ENCODE measurements at places on chromosomes 4 and X. TPM values are rescaled to one million over a fixed set of nuclear protein-coding genes. Genes with fewer than 3 reads are reported as not detected.

Gene ZNF157
- total RNA-seq = 0.50 TPM

Gene DCAF4L1
- total RNA-seq = 0.22 TPM

Gene CLGN
- not detected for total RNA-seq

Gene FAM236D
- total RNA-seq = not detected

Gene GABRG1
- total RNA-seq = not detected

Gene STS
- 0.50 TPM for total RNA-seq

Gene ERCC6L
- total RNA-seq = not detected

Gene SYTL5
- not detected for total RNA-seq

Gene RBMXL3
- not detected for total RNA-seq

Gene REELD1
- total RNA-seq = 2.0 TPM

Gene MAGEB17
- not detected for total RNA-seq

Gene PPARGC1A
- not detected for total RNA-seq

Gene ZFYVE28
- total RNA-seq = 28.0 TPM

Gene IL3RA
- total RNA-seq = 0.49 TPM

Gene XKRX
- 2.5 TPM for total RNA-seq

Gene YY2
- total RNA-seq = 1.2 TPM

Gene SETD7
- 23.1 TPM for total RNA-seq

Gene RIPPLY1
- total RNA-seq = not detected

Gene TIMM8A
- 6.4 TPM for total RNA-seq

DNA sequence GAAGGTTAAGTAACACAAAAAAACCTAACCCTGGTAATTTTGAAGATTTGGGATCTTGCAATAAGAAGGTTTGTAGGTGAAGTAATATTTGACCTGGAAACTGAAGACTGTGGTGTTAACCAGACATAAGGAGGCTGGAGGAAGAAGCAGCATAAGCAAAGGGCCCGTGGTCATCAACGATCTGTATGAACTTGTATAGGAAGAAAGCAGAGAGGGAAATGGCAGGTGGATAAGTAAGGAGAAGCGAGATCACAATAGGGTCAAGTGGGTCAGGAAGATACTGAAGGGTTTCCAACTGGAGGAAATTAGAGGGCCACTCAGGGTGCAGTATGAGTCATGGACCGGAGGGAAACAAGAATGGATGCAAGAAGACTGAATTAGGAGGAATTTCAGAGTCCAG, 103.8 kb upstream of the SORBS2 start:
- no peak overlapping the region for H3K27ac ChIP-seq
- DNase-seq = no peak
- no peaks in the 10 kb centered on the region for H3K27me3 ChIP-seq
- no peaks in the 10 kb centered on the region for H3K36me3 ChIP-seq
- H3K4me1 ChIP-seq = no peaks in the 10 kb centered on the region

- H3K36me3 ChIP-seq = peaks cover 3% of the 10 kb centered on the region
- H3K27ac ChIP-seq = no peak overlapping the region
- no peaks in the 10 kb centered on the region for H3K4me1 ChIP-seq
- H3K27me3 ChIP-seq = no peaks in the 10 kb centered on the region
Measured at GRCh38 chr4:88797725-88798124, 100.1 kb upstream of the NAP1L5 start.

GRCh38 chrX:53357799-53358530, 64.5 kb downstream of the SMC1A start:
- no peaks in the 10 kb centered on the region for H3K36me3 ChIP-seq
- no peak overlapping the region for H3K4me3 ChIP-seq
- H3K4me1 ChIP-seq = no peaks in the 10 kb centered on the region
- no peak for DNase-seq
- no peaks in the 10 kb centered on the region for H3K27me3 ChIP-seq

- no peaks in the 10 kb centered on the region for H3K4me1 ChIP-seq
- no peaks in the 10 kb centered on the region for H3K36me3 ChIP-seq
- H3K4me3 ChIP-seq = no peak overlapping the region
- no peaks in the 10 kb centered on the region for H3K27me3 ChIP-seq
Measured at GRCh38 chr4:81392164-81392563, 79.5 kb downstream of the RASGEF1B start.

DNA sequence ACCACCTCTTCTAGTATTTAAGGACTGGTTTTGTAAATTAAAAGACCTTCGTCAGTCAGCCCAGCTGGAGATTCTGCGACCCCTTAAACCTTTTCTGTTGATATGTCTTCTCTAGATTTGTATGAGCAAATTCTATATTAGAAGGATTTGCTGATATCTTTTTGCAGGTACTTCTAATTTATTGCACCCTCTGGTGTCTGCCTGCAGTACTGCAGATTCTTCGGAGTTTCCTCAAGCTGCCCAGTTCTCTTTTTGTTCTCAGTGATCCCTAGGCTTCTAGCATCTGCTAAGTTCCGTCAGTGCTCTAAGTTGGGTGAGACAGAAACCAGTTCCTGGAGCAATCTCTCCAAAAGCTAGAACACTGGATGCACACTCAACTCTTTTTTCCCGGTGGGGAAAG, 545.2 kb downstream of the C4orf33 start:
- DNase-seq = no peak
- H3K27me3 ChIP-seq = no peaks in the 10 kb centered on the region
- no peaks in the 10 kb centered on the region for H3K36me3 ChIP-seq
- no peak overlapping the region for H3K27ac ChIP-seq
- no peak overlapping the region for H3K4me3 ChIP-seq

- H3K27me3 ChIP-seq = no peaks in the 10 kb centered on the region
- H3K4me1 ChIP-seq = no peaks in the 10 kb centered on the region
- no peak overlapping the region for H3K27ac ChIP-seq
- no peaks in the 10 kb centered on the region for H3K36me3 ChIP-seq
- no peak for DNase-seq
Measured at GRCh38 chr4:10535912-10536311, 78.7 kb upstream of the ZNF518B start.

- no peaks in the 10 kb centered on the region for H3K27me3 ChIP-seq
- H3K27ac ChIP-seq = no peak overlapping the region
- no peaks in the 10 kb centered on the region for H3K36me3 ChIP-seq
- H3K4me1 ChIP-seq = no peaks in the 10 kb centered on the region
- DNase-seq = no peak
- no peak overlapping the region for H3K4me3 ChIP-seq
Measured at GRCh38 chr4:81040012-81040659, 9.6 kb downstream of the BMP3 start.

GRCh38 chr4:145099653-145100052, 1.5 kb downstream of the ABCE1 start:
- H3K27ac ChIP-seq = no peak overlapping the region
- no peaks in the 10 kb centered on the region for H3K27me3 ChIP-seq
- H3K36me3 ChIP-seq = peaks cover 16% of the 10 kb centered on the region
- peak; percentile 8 for DNase-seq
- H3K4me3 ChIP-seq = peak overlapping the region; percentile 93

DNA sequence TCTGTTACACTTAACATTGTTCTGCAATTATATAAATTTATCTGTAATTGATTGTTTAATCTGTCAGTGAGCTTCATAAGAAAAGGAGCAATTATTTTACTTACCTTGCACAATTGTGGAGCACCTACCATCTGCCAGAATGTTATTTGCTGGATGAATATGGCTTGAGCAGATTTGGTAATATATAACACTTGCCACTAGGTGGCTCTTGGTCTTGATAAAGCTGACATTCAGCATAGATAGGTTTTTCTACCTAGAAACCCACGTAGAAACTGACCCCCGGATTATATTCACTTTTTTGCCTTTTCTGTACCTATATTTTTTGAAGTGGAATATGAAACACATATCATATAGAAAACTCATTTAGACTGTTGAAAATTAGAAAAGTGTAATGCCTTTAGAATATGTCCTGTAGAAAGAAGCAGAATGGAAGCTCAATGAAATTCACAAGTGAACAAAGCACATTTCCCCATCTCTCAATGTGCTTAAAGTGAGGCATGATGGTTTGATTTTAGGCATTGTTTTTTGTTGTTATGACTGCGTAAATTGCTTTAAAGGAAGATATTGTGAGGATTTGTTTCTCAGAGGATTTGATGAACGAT, 9.5 kb downstream of the RBPJ start:
- H3K4me1 ChIP-seq = peaks cover 4% of the 10 kb centered on the region
- H3K4me3 ChIP-seq = no peak overlapping the region
- no peak overlapping the region for H3K27ac ChIP-seq
- DNase-seq = peak; percentile 26
- no peaks in the 10 kb centered on the region for H3K36me3 ChIP-seq

- peaks cover 32% of the 10 kb centered on the region for H3K27me3 ChIP-seq
- H3K4me3 ChIP-seq = no peak overlapping the region
- no peak overlapping the region for H3K27ac ChIP-seq
- peak; percentile 64 for DNase-seq
Measured at GRCh38 chrX:53317365-53318069, 36.1 kb upstream of the IQSEC2 start.

DNA sequence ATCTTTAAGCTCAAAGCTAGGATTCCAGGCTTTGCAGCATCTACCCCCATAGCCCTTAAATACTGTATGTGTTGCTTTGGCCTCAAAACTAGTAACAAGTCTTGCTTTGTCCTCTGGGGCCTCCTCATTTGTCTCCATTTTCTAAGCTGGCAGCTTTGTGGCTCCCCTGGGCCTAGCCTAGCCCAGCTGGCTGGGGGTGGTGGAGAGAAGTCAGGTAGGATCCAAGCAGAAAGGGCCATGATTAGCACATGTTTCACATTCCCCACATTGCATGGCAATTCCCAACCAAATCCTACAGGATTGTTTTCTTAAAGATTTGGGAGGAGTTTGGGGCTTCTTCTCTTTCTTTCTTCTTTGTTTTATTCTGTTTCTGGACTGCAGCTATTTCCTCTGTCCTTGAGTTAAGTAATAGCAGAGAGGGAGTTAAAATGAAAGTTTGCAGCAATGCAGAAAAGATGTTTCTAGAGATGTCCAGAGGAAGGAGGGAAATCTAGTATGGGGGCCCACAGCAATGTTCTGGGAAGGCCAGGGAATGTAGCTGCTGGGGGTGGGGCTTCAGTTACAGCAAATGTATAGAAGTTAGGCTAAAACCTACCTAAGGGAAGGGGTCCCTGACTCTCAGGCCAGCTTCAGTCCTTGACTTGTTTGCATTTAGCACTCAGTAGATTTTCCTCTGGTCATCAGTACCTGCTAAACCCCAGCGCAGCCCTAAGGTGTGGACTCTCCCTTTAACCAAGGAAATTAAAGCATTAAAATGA, 92.1 kb downstream of the SHROOM4 start:
- H3K4me3 ChIP-seq = no peak overlapping the region
- H3K27me3 ChIP-seq = no peaks in the 10 kb centered on the region
- H3K36me3 ChIP-seq = no peaks in the 10 kb centered on the region

- H3K4me3 ChIP-seq = no peak overlapping the region
- no peaks in the 10 kb centered on the region for H3K27me3 ChIP-seq
- no peaks in the 10 kb centered on the region for H3K36me3 ChIP-seq
- DNase-seq = no peak
- no peaks in the 10 kb centered on the region for H3K4me1 ChIP-seq
Measured at GRCh38 chr4:82696117-82696860, 102.3 kb downstream of the SCD5 start.

GRCh38 chrX:49165901-49166881, 3.6 kb downstream of the MAGIX start:
- H3K4me3 ChIP-seq = peak overlapping the region; percentile 56
- peak overlapping the region; percentile 72 for H3K27ac ChIP-seq
- peak; percentile 61 for DNase-seq
- H3K4me1 ChIP-seq = peaks cover 52% of the 10 kb centered on the region
- H3K36me3 ChIP-seq = no peaks in the 10 kb centered on the region

GRCh38 chrX:63809173-63809572, 24.2 kb upstream of the ARHGEF9 start:
- no peaks in the 10 kb centered on the region for H3K36me3 ChIP-seq
- no peak overlapping the region for H3K27ac ChIP-seq
- no peaks in the 10 kb centered on the region for H3K27me3 ChIP-seq

DNA sequence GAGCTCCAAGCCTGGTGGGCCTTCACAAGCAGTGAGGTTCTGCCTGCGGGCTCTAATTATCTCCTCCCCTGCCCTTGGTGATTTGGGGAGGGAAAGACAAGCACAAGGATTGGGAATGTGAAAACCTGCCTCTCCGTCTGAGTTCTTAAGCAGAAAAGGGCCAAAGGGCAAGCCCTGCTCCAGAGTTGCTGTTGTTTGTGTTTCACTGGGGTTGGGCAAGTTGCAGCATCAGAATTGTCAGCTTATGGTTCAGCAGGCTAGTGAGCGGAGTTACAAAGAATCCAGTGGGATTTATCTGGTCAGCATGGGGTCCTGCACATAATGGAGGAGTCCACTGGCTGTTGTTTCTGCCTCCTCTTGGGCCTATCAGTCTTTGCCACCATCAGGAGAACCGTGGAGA, 60.5 kb downstream of the NHS start:
- H3K27me3 ChIP-seq = no peaks in the 10 kb centered on the region
- no peak for DNase-seq
- no peaks in the 10 kb centered on the region for H3K36me3 ChIP-seq
- no peak overlapping the region for H3K27ac ChIP-seq
- H3K4me3 ChIP-seq = no peak overlapping the region

- no peak for DNase-seq
- H3K4me3 ChIP-seq = no peak overlapping the region
- no peak overlapping the region for H3K27ac ChIP-seq
- H3K36me3 ChIP-seq = peaks cover 31% of the 10 kb centered on the region
Measured at GRCh38 chr4:159352609-159353008, 249.7 kb downstream of the RAPGEF2 start.

- H3K27ac ChIP-seq = no peak overlapping the region
- H3K4me3 ChIP-seq = no peak overlapping the region
- H3K36me3 ChIP-seq = no peaks in the 10 kb centered on the region
- no peaks in the 10 kb centered on the region for H3K4me1 ChIP-seq
Measured at GRCh38 chr4:3706111-3706511, 60.1 kb upstream of the ADRA2C start.

DNA sequence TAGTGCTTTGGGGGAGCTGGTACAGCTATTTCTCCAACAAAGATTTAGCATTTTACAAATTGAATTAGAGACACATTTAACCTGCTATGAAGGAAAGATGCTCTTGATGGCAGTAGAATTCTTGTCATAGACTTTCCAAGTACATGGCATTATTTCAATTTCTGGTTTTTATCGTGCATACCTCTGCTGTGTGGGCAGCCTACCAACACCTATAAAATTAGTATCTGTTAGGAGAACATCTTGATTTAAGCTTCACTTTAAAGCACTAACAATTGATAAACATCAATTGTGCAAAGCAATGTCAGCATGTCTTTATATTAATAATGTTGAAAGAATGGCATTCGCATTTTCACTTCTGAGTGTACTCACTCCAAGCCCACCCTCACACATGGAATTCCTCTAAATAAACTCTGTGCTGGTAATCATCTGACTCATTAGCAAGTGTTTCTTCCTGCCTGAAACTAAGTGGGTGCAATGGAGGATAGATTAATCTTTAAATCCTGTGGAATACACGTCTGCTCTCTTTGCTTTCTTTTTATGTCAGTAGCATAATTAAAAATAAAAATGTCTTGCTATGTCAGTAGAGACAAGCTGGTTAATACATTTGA, 279.8 kb upstream of the MAGEB18 start:
- H3K4me1 ChIP-seq = no peaks in the 10 kb centered on the region
- no peak for DNase-seq
- H3K27me3 ChIP-seq = no peaks in the 10 kb centered on the region
- no peaks in the 10 kb centered on the region for H3K36me3 ChIP-seq
- no peak overlapping the region for H3K4me3 ChIP-seq

GRCh38 chrX:153495362-153495751, 577 bp downstream of the BGN start:
- peaks cover 5% of the 10 kb centered on the region for H3K27me3 ChIP-seq
- DNase-seq = no peak
- no peak overlapping the region for H3K4me3 ChIP-seq
- H3K36me3 ChIP-seq = no peaks in the 10 kb centered on the region

GRCh38 chr4:150078041-150078578, at the start of gene DCLK2:
Gene DCLK2, plus strand, starts transcription at chr4:150078445. Its CDS starts 583 bp downstream, at chr4:150079028.
- no peak within 1 kb of the TSS for H3K27ac ChIP-seq
- H3K4me1 ChIP-seq = peaks cover 8% of the 10 kb centered on the region
- peaks cover 40% of the 10 kb centered on the region for H3K27me3 ChIP-seq
- no peaks in the 10 kb centered on the region for H3K36me3 ChIP-seq

Data from CD4-positive, alpha-beta T cell (primary cell).